Cardiac fibroblast (primary cell): ENCODE measurements at places on chromosomes 2 and 18.

DNA sequence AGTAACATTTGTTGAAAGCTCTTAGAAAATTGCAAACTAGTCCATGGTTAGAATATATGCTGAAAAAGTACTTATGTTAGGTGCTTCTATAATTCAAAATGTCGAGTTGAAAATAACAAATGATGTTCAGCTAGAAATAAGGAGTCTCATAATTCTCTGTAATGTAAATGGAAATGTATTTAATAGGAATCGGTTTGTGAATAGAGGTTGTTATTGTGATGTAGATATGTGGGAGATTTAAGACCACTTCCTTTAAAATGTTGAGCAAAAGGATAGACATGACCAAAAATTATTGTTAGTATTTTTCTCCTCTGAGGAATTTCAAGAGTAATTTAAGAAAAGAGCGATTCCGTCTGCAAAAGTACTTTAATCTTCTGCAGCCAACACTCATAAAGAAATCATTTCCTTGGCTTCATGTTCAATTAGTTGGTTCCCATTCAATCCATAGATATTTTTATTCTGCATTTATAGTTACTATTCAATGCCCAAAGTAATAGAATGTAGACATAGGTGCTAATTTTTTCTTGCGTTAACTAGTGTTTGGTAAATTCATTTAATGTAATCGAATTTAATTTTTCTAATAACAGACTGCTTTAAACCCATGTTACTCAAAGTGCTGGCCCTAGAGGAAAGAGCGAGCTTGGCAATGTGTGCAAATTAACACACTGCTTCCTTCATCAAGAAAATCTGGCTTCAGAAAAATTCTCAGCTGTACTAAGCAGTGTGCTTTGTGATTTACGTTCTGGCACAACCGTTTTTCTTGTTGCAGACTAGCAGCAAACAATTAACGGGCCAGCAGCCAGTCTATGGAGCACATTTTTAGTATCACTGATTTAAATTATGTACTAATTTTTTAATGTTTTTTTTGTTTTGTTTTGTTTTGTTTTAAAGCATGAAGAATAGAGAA lies 32.2 kb downstream of the FN1 start:
- DNase-seq = no peak

DNA sequence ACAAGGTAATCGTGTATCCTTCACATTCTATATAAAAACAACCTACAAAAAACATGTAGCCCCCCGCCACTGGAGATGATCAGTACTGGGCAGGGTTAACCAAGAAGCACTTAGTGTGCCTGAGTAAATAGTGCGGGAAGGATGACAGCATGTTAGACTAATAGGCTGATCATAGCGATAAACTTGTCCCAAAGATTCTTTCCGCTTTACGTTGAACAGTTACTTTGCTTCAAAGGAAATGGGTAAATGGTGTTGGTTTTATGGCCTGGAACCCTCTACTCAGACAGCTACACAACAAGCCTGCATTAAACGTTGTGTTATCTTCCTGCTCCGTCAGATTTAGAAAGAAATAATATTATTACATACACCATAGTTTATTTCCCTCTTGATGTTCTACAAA lies 67.7 kb downstream of the CTAGE1 start:
- no peak for DNase-seq

DNA sequence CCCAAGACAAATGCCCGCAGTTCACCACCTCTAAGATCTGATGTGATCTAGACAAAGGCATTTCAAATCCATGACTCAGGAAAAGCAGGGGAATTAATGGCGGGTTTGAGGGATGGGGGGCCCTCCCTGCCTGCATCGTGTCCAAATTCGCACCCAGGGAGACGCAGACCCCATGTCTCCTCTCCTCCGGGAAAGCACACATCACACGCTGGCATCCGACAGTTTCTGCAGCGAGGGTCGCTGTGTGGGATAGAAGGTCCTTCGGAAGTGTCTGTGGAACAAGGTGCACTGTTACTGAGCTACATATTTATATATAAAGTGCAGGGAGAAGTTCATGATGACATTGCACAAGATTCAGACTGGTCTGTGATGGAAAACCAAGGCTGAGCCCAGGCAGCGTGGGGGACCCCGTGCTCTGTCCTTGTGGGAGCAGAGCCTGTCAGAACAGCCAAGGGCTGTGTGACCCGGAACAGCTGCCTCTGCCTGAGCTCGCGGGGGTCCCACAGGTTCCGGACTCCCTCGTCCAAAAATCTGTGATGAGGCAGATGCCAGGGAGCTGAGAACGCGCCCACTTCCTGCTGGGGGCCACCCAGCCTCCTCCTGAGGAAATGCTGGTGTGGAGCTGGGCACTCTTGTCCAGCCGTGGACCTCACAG lies 82.3 kb upstream of the CTDP1 start:
- DNase-seq = no peak

DNA sequence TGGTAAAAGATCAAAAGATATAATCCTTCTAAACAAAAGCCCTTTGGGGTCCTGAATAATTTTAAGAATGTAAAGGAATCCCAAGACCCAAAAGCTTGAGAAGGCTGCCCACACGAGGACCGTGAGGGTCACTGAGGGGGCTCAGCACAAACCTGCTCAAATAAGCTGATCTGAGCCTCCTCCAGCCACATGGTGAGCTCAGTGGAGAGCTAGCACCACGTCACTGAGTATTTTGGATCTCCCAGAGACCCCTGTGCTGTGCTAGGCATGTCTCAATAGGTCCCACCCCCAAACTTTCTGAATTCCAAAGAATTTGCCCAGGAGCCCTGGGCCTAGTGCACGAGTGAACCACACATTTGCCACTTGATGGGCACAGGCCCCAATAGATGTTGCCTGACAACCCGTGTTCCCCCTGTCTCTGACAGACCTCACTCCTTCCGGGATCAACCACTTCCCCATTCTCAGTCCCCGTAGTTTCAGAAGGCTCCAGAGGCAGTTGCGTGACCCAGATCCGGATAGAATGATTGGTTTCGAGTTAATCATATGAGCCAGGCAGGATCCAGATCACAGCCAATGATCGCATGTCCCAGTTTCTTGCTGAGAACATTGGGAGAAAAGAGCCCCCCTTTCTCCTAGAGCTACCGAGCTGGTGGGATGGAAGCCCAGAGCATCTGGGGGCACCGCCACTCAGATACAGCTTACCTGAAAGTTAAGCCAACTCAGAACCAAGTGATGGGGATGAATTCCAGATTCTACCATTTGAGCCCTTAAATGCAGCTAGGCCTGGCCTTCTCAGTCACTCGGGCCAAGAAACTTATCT lies 203.8 kb downstream of the TNS1 start:
- no peak for DNase-seq

DNA sequence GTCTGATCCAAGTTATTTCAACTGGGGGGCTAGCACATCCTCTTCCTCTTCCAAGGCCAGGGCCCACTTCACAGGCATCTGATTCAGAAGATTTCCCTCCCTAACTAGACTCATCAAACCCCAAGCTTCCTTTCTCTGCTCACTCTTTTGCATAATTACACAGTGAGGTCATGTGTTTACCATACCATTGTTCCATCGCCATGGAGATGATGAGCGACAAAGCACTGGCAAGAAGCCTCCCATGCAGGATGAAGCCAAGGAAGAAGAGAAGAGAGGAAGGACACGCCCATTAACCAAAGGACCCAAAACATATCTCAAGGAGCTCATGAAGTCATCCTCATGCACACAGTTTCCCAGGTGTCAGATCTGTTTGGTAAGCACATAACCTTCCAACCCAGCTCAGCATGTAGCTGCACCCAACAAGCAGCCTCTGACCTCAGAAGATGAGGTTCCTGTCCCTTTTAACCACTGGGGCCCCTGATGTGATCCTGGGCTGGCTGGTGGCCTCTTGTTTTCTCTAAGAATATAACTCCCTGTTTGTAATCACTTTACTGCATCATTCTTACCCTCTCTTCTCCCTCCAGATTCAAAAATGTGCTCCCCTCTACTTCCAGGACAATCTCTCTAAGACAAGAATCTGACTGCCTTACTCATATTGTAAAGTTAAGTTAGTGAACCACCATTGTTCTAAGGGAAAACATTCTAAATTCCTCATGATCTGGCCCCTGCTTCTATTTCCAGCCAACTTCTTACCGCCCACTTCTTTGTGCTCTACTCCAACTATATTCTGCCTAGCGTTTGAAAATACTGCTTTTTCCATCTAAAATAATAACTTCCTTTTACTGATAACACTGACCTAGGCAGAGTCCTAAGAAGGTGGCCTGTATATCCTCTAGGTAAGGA lies 190.1 kb downstream of the TTC32 start:
- DNase-seq = peak; percentile 99

GRCh38 chr2:71101656-71102055 lies 28.4 kb downstream of the MCEE start:
- peak; percentile 57 for DNase-seq

GRCh38 chr18:7678801-7679200 lies 111.7 kb downstream of the PTPRM start:
- no peak for DNase-seq

GRCh38 chr18:3368193-3368592 lies 81.8 kb upstream of the TGIF1 start:
- DNase-seq = peak; percentile 91

DNA sequence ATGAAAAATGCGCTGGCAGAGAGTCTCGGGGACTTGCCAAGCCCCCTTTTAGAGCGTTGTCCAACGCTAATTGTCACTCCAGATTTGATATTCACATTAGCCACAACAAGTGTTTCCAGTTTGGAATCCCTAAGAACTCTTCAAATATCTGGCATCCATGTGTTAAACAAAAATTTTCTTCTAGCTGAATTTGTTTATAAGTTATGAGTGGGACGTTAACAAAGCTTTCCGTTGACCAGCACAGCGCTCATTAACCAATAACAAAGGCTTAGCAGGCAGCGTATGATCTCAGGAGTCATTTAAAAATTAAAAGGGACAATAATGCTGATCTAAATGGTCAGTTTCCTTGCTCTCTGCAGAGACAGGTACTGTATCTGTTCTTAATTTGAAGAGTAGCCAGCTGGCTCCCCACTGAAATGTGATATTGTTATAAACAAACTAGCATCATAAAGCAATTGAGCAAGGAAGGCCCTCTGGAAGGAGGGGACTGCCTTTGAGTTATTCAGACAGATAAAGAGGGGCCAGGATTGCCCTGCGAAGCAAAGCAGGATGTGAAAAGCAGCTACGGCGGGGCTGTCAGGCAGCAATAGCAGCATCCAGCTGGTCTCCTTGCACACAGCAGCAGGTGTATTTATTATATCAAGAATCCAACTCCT lies 337.2 kb upstream of the SALL3 start:
- no peak for DNase-seq

DNA sequence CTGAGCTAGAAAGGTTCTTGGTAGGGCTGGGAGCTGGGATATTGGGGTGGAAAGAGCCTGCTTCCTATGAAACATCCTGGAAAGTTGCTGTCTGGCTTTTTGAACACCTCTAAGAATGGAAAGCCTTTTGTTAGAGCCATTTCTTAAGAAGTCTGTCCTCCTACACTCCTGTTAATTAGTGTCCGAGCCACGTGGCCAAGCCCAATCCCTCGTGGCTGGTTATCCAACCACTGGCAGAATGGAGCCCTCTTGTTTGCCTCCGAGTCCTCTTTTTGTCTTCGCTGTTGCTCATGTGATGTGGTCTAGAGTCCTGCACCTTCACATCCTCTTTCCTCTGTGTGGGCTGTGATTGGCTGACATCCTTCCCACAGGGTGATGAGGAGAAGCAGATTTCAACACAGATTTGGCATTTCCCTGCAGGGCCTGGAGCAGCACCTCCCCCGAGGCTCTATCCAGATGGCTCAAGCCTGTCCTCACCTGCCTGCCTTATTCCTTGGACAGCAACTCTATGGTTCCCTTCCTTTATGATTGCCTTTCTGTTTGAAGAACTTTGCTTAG lies 8.2 kb upstream of the TOGARAM2 start:
- no peak for DNase-seq

GRCh38 chr2:226440127-226440918 lies 359.3 kb downstream of the IRS1 start:
- DNase-seq = peak; percentile 55

DNA sequence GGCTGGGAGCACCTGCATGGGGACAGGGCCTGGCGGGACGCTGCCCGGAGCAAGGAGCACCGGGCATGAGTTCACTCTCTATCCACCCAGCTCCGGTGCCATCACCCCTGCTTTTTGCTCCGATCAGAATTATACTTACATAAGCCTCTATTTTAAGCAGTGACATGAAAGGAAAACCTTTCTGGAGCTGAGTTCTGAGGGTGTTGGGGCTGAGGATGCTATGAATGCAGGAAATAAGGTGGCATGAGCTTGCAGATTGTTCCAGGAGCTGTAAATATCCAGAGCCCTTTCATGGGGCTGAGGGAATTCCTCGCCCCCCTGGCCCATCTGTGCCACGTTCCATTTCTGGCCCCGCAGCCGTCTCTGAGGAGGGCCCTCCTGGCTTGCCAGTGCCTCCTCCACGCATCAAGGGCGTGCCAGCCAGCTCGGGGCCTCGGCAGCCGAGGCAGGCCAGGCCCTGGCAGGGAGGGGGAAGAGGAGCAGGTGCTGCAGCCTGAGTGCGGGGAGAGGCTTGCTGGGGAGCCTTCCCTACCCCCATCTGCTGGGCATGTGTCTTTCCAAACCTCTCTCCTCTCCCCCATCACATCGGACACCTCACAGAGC lies 91.7 kb upstream of the MCFD2 start:
- DNase-seq = no peak

DNA sequence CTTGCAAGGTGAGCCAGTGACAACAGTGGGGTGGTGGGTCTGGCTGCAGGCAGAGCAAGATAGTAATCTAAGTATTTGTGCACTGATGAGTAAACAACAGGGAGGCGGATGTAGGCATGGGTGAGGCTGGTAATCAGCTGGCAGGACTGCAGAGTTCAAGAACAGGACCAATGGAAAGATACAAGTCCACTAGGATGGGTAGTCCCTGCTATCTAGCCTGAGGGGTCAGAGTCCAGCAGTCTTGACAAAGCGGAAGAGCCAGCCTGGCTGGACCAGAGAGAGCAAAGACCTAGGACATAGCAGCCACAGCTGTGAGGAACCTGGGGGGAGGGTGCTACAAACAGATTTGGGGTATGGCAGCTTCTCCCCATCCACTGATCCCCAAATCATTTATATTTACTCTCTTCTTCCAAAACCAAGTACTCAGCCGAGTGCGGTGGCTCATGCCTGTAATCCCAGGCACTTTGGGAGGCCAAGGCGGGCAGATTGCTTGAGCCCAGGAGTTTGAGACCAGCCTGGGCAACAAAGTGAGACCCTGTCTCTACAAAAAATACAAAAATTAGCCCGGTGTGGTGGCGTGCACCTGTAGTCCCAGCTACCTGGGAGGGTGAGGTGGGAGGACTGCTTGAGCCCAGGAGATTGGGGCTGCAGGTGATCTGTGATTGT lies 25.9 kb downstream of the VIL1 start:
- DNase-seq = no peak

- DNase-seq = no peak
Measured at GRCh38 chr2:208415897-208416296, 9.3 kb downstream of the PTH2R start.

DNA sequence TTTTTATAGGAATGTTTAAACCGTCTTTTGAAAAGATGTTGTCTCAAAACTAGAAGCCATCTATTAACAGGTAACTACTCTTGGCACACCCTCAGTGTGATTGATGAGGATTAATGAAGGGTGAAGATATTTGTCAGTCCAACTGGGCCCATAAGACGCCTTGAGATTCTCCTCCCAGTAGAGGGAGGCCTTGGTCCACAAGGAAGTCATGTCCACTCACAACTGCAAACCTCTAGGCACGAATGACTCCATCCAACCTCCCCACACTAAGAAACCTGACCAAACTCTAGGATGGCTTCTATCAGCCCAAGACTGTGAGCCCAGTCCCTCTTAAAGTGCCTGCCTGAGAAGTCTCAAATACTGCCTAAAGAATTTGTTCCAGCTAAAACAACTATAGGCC lies 19.2 kb upstream of the GRP start:
- no peak for DNase-seq
